Stimulated activated CD8-positive, alpha-beta memory T cell treated with anti-CD3 and anti-CD28 coated beads, Interleukin-15, amount 100 ng/mL, for 4 hours (primary cell): ENCODE measurements at places on chromosomes 16 and 17.

DNA sequence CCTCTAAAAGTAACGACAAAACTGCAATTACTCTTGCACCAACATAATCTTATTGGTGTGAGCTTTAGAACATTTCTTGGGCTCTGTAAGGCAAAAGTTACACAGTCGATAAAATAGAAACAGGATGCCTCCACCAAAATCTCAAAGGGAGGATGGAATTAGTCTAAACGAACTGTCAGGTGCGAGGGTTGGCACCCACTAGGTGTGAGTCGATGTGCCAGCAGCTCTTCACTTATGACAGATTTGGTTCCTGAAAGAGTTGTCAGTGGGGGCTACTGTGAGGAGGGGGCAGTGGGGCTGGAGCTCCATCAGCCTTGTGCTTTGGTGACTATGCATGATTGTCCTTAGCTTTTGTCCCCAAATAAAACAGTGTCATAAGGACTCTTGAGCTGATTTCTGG lies 422.9 kb downstream of the TMEM114 start:
- DNase-seq, result no peak

DNA sequence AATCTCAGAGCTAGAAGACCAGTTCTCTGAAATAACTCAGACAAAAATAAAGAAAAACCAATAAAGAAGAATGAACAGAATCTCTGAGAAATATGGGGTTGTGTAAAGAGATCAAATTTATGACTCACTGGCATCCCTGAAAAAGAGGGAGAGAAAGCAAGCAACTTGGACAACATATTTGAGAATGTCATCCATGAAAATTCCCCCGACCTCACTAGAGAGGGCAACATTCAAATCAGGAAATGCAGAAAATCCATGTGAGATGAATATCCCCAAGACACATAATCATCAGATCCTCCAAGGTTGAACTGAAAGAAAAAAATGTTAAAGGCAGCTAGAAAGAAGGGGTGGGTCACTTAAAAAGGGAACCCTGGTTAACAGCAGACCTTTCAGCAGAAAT lies 32.1 kb downstream of the TANC2 start:
- no peak for DNase-seq

DNA sequence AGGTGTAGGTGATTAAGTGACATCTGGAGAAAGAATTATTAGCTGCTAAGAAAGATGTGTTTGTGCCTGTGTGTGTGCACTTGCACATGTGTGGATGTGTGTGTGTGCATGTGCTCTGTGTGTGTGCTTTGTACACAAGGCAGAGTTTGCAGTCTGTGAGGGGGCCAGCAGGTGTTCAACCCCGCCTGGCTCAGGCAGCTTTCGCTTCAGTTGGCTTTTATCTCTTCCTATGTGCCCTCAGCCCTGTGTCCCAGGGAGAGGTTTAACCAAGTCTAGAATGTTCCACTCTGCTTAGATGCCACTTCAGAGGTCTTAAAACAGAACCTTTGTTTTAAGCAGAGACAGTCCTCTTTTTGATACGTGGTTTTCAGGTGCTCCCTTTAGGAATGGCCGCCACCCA lies 58.8 kb downstream of the CDH13 start:
- no peak for DNase-seq

DNA sequence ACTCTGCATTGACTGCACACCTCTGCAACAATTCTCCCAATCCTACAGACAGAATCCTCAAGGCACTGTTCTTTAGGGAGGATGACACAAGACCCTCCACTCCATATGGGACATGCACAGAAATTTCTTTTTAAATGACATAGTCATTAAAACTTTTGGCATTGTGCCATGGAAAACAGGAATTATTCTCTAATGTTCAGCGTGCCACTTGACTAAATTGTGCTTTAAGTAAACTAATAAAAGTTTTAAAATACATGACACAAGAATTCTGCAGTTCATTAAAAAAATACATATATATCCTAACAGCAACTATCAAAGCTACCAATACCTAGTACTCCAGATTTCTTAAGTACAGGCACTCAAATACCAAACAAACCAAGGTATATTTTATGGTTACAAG lies 16.0 kb downstream of the CEP112 start:
- no peak for DNase-seq

- DNase-seq, result no peak
These were observed 154.7 kb upstream of the CACNG3 start for GRCh38 chr16:24101431-24101830.

DNA sequence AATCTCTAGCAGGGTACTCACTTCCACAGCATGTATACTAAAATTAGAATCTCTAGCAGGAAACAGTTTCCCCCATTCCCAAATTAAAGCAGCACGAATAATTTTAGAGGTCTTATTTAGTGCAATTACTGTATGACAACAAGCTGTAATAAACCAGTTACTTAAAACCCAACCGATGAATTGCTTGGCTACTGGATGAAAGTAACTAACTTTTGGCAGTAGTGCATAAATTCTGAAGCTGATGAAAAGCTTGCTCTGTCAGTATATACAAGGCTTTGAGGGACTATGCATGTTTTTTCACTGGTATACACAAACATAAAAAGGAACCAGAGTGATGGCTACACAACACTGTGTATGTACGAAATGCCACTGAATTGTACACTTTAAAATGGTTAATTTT lies 89.4 kb downstream of the CFDP1 start:
- DNase-seq, result no peak

DNA sequence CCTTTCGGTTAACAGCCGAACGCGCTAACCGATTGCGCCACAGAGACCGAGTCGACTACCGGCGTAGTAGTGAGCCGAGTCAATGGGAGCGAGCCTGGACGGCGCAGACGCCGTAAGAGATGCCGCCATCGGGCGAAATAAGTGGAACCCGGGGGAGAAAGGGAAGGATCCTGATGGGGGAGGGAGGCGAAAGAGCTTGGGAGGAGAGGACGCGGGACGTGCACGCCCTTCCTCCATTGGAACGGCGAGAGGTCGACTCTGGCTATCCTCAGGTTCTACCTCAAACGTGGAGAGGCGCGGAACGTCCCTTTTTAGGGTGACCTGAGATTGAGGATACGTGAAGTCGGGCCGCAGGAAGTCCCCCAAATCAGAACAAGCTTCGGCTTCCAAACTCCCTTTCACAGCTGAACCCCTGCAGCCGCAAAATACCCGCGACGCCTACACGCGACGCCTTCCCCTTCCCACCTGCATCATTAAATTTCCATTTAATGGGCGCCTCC lies 683 bp upstream of the PSMB3 start:
- peak; percentile 48 for DNase-seq

- DNase-seq, result no peak
These were observed 234.7 kb upstream of the IRX3 start for GRCh38 chr16:54521327-54521726.

- DNase-seq, result no peak
These were observed 274.3 kb upstream of the XYLT1 start for GRCh38 chr16:17744921-17745572.

DNA sequence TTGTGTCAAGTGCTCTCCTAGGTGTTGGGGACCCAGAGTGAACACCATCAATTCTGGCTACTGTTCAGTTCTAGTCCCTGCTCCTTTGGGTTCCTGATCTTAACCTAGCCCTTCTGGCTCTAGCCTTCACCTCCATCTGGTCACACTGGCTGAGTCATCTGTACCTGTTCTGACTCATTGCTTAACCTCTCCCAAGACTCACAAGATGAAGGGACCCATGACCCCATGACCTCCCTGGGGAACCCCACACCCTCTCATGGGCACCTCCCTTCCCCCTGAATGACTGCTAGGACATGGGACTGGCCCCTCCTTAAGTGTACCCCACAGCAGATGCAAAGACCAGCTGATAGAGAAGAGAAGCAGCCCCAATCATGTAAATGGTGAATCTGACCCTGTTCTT lies 345.8 kb upstream of the CDH5 start:
- DNase-seq, result no peak

DNA sequence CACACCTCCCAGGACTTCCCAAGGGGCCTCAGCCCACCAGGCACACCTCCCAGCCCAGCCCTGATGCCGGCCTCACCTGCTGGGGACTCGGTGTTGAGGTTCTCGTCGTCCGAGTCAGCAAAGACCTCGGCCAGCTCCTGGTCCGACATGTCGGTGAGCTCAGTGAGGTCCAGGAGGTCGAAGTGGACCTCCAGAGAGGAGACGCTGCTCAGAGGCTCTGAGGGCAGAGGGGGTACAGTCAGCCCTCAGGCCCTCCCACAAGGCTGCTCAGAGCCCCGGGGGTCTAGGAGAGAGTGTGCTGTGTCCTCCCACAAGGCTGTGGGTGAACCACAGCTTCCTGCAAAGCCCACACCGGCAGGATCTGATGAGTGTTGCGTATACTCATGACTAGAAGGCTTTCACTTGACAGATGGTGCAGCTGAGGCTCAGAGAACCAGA lies 10.5 kb downstream of the DBNDD1 start:
- peak; percentile 43 for DNase-seq

GRCh38 chr17:8014558-8014850 lies 12.1 kb downstream of the GUCY2D start:
- no peak for DNase-seq

- no peak for DNase-seq
These were observed 1.0 kb downstream of the TELO2 start for GRCh38 chr16:1494129-1494640.

DNA sequence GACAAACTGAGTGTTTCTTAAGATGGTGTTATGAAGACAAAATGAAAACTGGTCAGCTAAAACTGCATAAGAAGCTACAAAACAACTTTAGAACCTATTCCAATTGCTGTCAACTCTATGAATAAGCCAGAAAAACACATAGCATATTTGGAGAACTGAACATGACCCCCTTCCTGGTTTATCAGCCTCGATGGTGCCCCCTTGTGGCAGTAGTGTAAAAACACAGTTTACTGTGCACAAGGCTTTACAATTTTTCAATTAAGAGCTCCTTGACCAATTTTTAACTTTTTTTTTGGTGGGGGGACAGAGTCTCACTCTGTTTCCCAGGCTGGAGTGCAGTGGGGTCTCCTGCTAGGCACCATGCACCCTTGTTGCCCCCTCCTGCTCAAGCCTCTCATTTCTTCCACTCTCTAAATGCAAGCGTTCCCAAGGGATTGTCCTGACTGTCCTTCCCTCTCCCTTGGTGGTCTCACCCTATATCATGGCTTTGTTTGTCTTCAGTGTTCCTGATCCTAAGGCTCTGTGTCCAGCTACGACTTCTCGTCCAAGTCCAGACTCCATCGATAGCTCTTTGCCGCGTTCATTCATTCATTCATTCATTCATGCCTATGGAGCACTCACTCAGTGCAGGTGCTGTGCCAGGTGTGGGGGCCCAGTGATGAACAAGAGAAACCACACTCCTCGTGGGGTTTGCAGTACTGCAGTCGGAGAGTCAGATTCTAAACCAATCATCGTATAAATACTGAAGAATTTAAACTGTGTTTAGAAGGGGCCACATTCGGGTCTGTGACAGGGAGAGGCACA lies 7.5 kb downstream of the EIF1 start:
- DNase-seq, result no peak

GRCh38 chr17:48722915-48723422 lies at the start of gene PRAC2:
Gene PRAC2 (plus strand): TSS chr17:48723185. CDS start chr17:48724411, 1,226 bp downstream.
- no peak for DNase-seq

DNA sequence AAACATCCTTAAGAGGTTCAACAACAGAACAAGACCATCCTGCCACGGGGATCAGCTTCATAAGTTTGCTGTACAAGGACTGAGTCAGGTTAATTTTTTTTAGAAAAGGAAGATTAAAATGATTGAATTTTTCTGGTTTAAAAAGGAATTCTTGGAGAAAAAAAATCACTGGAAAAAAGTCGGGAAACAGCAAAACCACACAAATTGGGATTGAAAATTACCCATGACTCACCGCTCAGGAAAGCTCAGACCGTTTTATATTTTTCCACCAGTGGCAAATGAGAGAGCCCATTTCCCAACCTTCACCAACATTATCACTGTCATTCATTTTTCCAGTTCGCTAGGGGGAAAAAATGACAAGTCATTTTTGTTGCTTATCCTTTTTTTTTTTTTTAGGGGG lies 46.6 kb downstream of the MRM3 start:
- DNase-seq, result no peak

DNA sequence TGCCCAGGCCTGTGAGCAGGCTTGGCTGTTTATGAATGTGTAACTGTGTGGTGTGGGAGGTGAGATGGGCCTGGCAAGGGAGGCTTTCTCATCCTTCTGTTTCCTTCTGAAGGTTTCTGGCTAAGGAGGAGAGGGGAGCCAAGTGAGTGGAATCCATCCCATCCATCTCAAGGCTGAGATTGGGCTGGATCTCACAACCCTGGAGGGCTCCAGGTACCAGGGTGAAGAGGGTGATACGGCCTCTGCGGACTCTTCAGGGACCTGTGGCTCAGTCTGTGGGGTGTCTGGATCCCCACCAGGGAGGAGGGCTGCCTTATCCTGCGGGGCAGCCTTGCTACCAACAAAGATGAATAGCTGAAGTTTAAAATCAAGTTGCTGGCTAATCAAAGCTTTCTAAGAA lies 7.0 kb downstream of the ZNF629 start:
- no peak for DNase-seq

- DNase-seq, result no peak
These were observed 514 bp downstream of the THRA start for GRCh38 chr17:40063187-40063771.

DNA sequence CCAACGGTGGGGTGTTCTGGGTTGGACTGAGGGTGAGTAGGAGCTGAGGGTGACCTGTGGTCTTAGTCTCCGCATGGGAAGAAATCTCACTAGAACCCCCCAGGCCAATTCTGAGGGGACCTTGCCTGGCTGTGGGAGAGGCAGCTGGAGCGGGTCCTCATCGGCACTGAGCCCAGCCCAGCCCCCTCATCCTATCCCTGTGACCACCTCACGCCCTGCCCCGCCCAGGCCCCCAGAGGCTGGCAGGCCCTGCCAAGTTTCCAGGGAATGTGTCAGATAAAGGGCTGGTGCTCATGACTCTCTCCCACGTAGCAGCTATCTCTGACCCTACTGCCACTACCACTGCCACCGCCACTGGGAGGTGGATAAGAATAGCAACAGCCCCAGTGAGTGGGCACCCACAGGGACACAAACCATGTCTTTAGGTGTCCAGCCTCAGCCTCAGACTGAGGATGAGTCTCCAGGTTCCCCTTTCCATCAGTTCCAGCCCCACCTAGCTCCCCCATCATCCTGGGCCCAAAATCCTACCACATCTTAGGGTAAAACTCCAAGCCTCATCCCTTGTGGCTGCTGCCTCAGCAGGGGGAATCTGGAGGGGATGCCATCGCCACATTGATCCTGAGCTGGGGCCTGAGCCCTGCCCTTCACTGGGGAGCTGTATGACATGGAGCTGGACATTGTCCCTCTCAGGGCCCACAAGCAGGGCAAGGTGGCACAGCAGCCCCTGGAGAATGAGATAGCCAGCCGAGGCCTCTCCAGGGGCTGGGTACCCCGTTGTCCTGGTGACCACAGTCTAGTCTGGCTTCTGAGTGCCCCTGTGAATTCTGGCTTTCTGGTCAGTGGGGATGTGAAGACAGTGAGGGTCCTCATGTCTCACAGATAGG lies 14.9 kb downstream of the CDH16 start:
- no peak for DNase-seq
